ENCODE measurements at places on chromosomes 4 and X.

DNA sequence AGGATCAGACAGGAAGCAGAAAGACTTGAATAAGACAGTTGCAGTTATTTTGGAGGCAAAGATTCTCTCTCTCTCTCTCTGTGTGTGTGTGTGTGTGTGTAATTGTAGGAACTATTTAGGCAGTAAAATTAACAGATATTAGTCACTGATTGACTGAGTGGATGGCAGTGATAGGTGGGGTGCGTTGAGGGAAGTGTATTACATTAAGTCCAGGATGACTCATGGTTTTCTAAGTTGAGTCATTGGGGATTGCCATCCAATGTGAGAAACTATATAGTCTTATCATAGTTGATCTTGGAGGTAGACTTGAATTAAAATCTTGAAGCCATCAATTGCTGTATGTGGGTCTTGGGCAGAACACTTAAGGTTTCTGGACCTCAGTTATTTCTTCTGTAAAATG, 75.4 kb downstream of the AR start:
- DNase-seq, result peak; percentile 82

GRCh38 chr4:140893939-140894338, 137.8 kb upstream of the TBC1D9 start:
- DNase-seq, result peak; percentile 76

- DNase-seq, result no peak
Measured at GRCh38 chr4:128768373-128768996, 41.0 kb upstream of the JADE1 start.

DNA sequence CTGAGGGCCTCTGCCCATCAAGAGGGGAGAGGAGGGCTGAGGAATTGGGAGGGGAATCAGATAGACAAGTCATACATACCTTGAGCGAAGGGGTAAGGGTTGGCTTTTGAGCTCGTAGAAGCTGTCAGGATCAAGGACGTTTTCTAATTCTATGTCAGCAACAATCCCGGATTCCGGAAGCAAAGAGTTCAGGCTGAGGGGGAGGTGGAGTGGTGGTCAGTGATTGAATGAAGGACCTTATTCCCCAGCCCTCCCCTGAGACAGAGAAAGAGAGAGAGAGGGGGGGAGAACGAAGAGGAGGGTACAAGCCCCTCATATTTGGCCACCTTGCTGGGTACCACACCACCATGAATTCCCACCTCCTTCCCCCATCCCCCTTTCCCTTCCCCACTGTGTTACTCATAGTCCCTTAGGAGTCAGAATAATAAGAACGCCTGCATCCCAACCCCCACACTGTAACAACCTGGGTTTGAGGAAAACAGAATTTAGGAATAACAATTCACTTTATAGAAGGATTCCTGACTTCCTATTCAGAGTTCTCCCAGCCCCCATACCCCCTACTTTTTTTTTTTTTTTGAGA, 2.7 kb downstream of the TFE3 start:
- DNase-seq, result peak; percentile 41

- DNase-seq, result no peak
Measured at GRCh38 chr4:108342325-108342970, 173.7 kb upstream of the LEF1 start.

DNA sequence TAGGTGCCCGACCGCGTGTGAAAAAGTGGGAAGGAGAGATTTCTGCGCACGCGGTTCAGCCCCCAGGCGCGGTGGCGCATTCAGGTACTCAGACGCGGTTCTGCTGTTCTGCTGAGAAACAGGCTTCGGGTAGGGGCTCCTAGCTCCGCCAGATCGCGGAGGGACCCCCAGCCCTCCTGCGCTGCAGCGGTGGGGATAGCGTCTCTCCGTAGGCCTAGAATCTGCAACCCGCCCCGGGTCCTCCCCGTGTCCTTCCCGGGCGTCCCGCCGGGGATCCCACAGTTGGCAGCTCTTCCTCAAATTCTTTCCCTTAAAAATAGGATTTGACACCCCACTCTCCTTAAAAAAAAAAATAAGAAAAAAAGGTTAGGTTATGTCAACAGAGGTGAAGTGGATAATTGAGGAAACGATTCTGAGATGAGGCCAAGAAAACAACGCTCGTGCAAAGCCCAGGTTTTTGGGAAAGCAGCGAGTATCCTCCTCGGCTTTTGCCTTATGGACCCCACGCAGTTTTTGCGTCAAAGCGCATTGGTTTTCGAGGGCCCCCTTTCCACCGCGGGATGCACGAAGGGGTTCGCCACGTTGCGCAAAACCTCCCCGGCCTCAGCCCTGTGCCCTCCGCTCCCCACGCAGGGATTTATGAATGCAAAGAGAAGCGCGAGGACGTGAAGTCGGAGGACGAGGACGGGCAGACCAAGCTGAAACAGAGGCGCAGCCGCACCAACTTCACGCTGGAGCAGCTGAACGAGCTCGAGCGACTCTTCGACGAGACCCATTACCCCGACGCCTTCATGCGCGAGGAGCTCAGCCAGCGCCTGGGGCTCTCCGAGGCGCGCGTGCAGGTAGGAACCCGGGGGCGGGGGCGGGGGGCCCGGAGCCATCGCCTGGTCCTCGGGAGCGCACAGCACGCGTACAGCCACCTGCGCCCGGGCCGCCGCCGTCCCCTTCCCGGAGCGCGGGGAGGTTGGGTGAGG, 3.7 kb downstream of the SHOX start:
- DNase-seq, result no peak

- DNase-seq, result peak; percentile 34
Measured at GRCh38 chrX:54452920-54453319, 12.7 kb downstream of the TSR2 start.

- peak; percentile 30 for DNase-seq
Measured at GRCh38 chrX:3345281-3346191, 916 bp downstream of the MXRA5 start.

DNA sequence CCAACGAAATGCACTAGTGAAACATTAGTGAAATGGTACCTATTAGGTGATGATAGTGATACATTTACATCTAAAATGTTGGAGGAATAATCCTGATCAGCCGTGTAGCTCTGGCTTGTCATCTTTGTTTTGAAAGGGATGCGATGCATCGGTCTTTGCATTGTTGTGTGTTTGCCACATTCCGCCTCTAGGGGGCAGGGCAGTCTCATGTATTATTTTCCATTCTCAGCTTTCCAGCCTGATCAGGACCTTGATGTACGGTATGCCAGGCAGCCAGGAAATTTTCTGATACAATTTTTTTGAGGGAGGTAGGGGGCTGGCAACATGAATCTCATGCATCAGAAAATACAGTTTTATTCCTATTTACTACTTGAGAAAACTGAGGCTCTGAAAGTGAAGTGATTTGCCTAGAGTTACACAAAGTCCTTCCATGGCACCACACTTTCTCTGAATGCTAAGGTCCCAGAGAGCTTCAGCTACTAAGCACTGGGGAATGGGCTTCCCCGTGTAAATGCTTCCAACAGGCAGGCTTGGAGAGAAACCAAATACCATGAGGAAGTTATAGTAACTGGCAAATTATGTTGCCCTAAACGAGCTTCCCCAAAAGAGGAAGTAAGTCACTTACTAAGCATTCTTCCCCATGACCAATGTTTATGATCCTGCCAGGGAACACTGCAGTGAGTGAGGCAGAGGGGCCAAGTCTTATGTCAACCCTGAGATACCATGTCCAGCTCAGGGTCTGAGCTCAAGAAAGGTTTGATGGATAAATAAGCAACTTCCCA, 31.8 kb upstream of the IQSEC2 start:
- DNase-seq, result peak; percentile 74

- no peak for DNase-seq
Measured at GRCh38 chrX:78075787-78076389, 28.2 kb upstream of the PGK1 start.

DNA sequence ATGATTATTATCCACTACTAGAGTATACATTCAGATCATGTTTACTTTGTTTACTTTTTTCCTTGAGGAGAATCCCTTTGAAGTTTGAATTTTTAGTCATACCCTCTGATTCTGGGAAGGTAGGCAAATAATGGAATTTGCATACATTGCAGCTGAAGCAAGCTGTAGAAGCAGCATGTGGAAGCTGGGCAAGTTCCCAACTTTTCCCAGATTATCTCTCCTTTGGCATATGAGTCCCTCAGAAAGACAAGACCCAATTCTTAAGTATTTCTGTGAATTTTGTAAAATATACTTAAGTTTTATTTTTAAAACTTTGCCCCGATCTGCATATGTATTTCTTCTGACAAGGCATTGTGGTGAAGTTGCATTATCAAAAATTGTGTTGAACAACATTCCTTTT, 94.9 kb downstream of the CNKSR2 start:
- no peak for DNase-seq

- DNase-seq, result no peak
Measured at GRCh38 chr4:180304321-180304720, 1938.9 kb upstream of the TENM3 start.

DNA sequence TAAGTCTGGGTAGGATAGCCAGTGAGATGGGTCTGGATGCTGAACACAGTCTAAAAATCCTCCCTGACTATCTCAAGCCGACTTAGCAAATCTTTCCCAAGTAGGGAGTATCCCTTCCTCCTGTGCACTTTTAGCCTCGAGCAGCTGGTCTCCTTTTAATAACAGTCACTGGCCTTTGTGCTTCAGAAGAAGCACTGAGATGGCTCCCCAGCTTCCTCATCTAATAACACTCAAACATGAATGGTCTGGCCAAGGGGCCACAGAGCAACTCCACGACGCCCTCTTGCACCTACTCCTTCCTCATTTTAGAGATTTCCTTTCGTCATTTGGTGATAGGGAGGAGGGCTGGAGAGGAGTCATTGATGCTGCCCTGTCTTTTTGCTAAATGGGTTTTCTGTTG, 78.8 kb upstream of the TMEM150C start:
- DNase-seq, result no peak

- DNase-seq, result no peak
Measured at GRCh38 chr4:184826691-184827270, 1.0 kb upstream of the ACSL1 start.

DNA sequence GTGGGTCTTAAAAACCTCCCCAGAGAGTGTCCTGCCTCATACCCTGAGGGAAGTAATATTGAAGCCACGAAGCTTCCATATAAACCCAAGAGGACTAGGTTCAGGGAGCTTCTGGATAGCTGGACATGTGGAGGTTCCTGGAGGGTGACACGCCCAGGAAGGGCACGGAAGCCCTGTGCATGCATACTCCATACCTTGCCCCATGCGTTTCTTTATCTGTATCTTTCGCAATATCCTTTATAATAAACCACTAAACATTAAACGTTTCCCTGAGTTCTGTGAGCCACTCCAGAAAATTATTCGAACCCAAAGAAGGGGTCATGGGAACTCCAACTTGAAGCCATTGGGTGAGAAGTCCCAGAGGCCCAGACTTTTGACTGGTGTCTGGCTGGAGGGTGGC, 45.7 kb upstream of the HPF1 start:
- no peak for DNase-seq

- DNase-seq, result no peak
Measured at GRCh38 chrX:63270873-63271272, 80.3 kb downstream of the SPIN4 start.
